ENCODE measurements at places on chromosomes 3 and 15. TPM values are rescaled to one million over a fixed set of nuclear protein-coding genes. Genes with fewer than 3 reads are reported as not detected.

GRCh38 chr15:72866866-72867616, 83.5 kb upstream of the ADPGK start:
- DNase-seq: no peak

DNA sequence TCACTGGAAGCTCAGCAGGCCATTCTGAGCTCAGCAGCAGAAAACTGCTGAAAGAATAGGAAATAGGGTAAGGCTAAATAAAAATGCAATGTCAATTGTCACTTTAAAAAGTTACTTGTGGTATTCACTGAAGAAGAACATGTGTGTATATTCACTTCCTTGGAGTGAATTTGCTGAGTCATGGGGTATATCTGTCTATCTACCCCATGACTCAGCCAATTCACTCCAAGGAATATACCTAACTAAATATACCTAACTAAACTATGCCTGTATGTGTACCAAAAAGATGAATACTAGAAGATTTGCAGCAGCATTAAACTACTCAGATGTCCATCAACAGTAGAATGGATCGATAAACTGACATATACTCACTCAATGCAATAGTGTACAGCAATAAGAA, 69.5 kb upstream of the KCNAB1 start:
- no peak for DNase-seq

- no peak for DNase-seq
Measured at GRCh38 chr15:100806157-100806556, 73.5 kb upstream of the ALDH1A3 start.

DNA sequence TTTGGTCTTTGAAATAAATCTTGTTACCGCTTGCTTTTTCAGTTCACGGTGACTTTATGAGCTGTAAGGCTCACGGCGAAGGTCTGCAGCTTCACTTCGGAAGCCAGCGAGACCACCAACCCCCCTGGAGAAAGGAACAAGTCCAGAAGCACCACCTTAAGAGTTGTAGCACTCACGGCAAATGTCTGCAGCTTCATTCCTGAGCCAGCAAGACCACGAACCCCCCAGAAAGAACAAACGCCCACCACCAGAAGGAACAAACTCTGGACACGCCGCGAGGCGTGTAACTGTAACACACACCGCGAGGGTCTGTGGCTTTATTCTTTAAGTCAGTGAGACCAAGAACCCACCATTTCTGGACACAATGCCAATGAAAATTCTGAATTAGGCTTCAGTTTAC, 28.8 kb downstream of the GOLGA6A start:
- no peak for DNase-seq

GRCh38 chr15:77817434-77817833, 184.7 kb upstream of the LINGO1 start:
- no peak for DNase-seq

Gene SI
- total RNA-seq: not detected

GRCh38 chr3:126544596-126545281, 14.0 kb downstream of the C3orf22 start:
- no peak for DNase-seq

DNA sequence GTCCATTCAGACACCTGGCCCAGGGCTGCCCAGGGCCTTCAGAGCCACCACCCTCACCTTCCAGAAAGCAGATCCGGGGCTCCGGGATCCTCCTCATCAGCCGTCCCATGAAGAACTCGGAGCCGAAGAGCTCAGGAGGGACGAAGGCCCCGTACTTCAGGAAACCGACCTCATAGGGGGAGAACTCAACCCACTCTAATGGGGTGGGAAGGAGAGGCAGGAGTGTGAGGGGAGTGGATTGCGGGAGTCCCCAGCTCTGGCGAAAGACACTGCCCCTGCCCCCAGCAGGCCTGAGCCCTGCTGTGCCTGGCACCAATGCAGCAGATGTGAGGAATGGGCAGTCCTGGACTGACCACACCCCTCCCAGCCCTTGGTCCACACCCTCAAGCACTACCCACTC, 22.6 kb downstream of the PLA2G4D start:
- no peak for DNase-seq

- DNase-seq: no peak
Measured at GRCh38 chr3:174659511-174659910, 199.6 kb upstream of the NAALADL2 start.

Gene CHRNB4
- not detected for total RNA-seq

DNA sequence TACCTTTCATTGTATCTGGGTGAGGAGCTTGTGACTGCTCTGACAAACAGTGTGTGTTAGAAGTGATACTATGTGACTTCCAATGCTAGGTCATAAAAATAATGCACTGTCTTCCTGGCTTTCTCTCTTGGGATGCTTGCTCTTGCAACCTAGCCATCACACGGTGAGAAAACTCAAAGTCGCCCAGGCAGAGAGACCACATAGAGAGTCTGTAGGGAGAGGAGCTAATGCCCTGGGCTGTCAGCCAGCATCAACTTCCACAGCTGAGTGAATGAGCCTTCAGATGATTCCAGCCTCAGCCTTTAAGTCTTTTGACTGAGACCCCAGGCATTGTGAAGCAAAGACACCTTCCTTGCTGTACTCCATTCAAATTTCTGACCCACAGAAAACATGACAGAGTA, 220.6 kb upstream of the SGO1 start:
- no peak for DNase-seq

- peak; percentile 22 for DNase-seq
Measured at GRCh38 chr3:115922681-115923347, 299.5 kb downstream of the GAP43 start.

Gene SPATA12
- total RNA-seq: 0.57 TPM

- no peak for DNase-seq
Measured at GRCh38 chr3:41350441-41350840, 151.1 kb downstream of the CTNNB1 start.

Gene RHOV
- 4.1 TPM for total RNA-seq

GRCh38 chr3:123328851-123329635, 119.8 kb downstream of the ADCY5 start:
- DNase-seq: peak; percentile 42

Gene CPLX3
- not detected for total RNA-seq

- DNase-seq: no peak
Measured at GRCh38 chr3:182248349-182248880, 536.7 kb downstream of the SOX2 start.

- no peak for DNase-seq
Measured at GRCh38 chr15:64619880-64620839, 155.2 kb downstream of the RBPMS2 start.

DNA sequence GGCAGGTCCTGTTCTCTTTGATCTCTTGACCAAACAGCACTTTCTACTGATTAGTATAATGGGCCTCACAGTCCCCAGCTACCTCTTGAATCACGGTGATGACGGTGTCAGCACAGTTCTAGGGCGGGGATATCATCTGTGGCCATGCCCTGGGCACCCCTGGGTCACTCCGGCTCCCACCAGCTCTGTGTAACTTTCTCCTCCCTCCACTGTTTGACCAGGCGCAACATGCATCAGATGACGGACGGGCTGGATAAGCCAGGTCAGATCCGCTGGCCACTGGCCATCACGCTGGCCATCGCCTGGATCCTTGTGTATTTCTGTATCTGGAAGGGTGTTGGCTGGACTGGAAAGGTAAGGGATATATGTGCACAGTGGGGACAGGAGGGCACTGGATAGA, 29.6 kb downstream of the SLC6A1 start:
- DNase-seq: no peak

Gene IL5RA
- total RNA-seq: not detected

DNA sequence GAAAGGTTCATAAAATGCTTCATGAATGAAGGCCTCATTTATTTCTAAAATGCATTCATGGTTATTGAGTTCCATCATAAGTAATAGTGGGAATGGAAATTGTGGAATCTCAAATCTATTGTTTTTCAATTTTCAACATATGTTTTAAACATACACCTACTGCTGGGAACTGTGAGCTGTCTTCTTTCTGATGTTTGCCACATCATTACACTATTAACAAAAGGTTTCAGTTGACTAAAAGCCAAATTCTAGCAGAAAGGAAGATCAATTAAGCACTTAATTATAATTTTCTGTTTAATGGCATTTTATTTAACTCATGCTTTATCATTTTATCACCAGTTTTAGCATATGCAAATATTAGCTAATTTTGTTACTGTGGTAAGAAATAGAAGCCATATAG, 13.8 kb upstream of the TBC1D23 start:
- DNase-seq: no peak

DNA sequence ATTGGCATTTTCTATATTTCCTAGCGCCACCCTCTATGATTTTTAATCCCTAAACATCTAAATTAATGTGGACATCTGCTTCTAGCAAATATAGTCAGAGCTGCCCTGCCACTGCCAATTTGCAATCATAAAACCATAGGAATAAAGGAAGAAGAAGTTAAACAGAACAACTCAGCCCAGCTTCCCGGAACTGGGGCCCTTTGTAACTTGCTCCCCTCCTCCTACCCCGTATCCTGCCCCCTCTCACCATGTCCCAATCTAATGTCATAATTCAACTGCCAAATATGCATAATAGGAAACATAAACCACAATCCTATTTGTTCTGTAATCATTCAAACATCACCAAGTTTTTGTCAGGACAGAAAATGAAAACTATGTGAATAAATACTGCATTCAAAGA, 74.4 kb upstream of the ACP3 start:
- DNase-seq: no peak

GRCh38 chr3:137987723-137988122, 22.2 kb upstream of the CLDN18 start:
- DNase-seq: no peak

GRCh38 chr3:193776626-193777358, 183.8 kb downstream of the OPA1 start:
- no peak for DNase-seq

Gene LRRN1
- total RNA-seq: 0.65 TPM

Gene EBLN2
- total RNA-seq: 5.5 TPM

DNA sequence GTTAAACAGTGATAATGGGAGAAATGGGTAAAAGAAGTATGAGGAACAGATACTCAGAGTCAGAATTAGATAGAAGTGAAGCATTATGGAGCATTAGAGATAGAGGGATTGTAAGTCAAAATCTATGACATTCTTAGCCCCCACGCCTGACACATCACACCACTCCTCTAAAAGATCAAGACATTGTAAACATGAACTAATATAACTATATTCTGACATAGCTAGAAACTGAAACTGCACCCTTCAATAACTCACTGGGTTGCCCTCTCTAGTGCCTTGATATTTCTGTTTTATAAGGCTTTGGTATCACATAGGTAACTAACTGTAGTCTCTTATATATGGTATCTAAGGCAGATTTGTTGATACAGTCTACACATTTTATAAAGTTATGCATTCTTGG, 684.3 kb upstream of the DPPA4 start:
- no peak for DNase-seq

DNA sequence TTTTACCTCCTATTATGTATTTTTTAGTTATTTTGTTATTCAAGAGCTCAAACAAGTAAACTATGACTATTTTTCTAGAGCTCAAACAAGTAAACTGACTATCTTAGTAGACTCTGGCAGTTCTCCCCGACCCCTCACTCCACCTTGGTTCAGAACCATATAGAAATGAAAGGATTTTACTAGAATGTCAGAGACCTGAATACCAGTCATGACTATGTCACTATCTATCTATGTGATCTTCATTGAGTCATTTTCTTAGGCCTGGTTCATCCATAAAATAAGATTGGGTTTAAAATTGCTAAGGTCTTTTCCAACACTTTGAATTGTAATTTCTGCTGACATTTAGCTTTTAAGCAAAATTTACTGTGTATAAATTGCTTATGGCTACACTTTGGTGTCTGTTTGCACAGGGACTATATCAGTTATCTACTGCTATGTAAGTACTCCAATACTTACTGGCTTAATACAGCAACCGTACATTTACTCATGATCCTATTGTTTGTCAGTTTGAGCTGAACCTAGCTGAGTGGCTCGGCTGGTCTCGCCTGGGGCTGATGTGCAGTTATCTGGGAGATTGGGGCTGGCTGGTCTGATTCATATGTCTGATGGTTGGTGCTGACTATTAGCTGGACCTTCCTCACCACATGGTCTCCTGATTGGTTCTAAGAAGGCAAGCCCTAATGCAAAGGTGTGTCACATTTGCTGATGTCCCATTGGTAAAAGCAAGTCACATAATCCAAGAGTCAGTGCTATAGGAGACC, 37.0 kb downstream of the RASA2 start:
- no peak for DNase-seq

DNA sequence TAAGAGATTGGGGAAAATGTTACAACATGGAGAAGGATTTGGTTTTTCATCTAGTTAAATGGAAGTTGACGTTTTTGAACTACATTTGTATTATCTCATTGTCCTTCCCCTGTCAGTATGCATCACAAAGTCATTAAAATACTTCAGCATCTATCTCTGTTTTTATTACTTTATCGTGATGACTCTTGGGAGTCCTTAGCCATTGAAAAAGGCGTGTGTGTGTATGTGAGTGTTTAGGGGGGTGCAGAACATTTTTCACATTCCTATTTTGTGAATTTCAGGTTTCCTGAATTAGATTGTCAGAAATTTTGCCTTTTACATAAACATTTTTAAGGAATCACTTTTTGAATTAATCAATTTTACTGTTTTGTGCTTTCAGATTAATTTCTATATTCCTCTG, 360.6 kb upstream of the SGO1 start:
- DNase-seq: no peak

Data from PC-9 (cell line).